ENCODE measurements at places on chromosomes 5 and 9. TPM values are rescaled to one million over a fixed set of nuclear protein-coding genes. Genes with fewer than 3 reads are reported as not detected.

DNA sequence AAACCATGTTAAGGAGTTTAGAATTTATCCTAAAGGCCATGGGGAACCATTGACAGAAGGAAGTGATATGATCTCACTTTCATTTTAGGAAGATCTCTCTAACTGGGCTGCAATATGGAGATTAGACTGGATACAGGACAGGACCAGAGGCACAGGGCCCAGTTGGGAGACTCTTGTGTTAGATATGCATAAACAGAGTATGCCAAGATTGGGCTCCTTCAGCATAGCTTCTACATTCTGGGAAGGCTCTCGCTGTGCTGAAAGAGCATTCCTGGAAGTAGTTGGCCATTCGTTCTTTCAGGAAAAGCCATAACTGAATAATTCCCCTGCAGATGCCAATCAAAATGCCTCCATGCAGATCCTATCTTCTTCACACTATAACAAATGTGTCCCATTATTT is 204.5 kb downstream of the CWC27 start:
- ATAC-seq = no peak

- no peak for ATAC-seq
Measured at GRCh38 chr9:119280740-119281485, 88.3 kb downstream of the BRINP1 start.

- no peak for ATAC-seq
Measured at GRCh38 chr5:174599992-174600391, 124.4 kb upstream of the MSX2 start.

Gene DUSP1
- total RNA-seq = 24.6 TPM

Gene SYNPO
- total RNA-seq = 0.37 TPM

DNA sequence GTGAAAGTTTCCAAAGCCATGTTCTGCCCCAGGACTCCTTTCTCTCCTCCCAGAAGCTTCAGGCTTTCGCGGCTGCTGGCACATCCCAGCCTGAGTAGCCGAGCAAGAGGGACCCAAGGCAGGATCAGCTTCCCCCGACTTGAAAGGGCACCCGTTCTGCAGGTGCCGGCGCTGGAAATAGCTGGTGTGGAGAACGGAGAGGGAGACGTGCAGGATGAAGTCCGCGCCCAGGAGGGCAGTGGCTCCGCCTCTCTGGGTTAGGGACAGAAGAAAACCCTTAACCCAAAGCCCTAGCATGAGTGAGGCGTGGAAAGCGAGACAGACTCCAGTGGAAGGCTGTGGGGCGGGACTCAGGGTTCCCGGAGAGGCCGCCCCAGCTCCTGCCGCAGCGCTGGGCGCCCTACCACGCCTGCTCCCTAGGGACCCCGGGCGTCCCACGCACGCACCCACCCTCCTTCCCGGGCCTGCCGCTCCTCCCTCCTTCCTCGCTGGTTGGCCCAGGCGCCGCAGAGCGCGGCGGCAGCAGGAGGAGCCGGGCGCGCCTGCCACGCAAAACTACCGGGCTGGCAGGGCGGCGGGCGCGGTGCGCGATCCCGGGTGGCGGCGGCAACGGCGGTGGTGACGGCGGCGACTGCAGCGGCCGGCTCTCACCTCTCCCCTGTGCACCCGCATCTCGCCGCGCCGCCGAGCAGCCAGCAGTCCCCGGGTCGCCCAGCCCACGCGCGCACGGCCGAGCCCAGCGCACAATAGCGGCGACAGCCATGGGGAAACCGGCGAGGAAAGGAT is at the start of gene SLC1A1:
SLC1A1 (plus strand) TSS at position 550 of the 786 bp plus-strand sequence; CDS start at position 762, 212 bp downstream.
- ATAC-seq = peak; percentile 45

Gene RBM22
- 60.3 TPM for total RNA-seq

Gene PRR16
- total RNA-seq = not detected

Gene CDH12
- total RNA-seq = not detected

Gene SEMA5A
- total RNA-seq = not detected

Gene C9orf50
- not detected for total RNA-seq

DNA sequence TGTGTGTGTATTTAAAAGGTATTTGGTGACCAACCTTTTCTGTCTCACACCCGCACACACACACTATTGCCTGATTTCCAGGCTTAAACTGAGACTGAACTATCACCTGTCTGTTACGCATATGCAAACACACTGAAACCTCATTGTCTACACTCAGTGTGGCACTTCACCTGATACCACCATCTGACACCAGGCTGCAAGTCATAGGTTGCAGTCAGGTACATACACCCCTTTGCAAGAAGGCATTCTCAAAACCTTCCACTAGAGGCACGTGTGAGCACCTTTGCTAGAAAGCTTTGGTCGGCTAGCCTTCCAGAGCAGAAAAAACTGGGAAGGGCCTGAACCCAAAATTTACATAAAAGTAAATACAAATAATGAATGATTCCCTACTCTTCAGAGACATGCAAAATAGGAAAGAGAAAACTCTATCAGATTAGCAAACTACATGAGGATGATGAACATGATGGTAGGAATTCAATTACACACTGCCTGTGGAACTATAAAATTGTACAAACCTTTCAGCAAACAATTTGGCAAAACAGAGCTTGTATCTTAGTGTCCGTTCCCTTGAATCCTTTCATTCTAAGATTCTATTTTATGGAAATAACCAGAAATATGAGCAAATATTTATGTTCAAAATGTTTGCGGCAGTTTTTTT is 5.9 kb upstream of the FOXD1 start:
- ATAC-seq = peak; percentile 70

DNA sequence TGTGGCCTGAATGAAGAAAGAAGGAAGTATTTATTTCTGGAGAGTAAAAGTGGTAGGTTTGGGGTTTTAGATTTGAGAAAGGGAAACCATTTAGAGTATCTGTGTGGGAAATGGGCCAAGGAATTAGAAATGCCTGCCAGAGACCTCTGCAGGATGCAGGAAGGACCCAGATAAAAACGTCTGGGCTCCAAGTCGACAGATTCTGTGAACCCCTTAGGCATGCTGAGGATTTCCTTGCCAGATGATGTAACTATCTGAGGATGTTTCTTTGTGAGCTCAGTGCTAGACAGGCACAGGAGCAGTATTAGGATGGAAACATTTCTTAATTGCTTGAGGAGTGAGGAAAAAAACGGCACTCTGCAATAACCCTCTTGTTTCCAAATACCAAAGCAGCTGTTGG is 251.8 kb upstream of the DMRT1 start:
- ATAC-seq = no peak

Gene BASP1
- 1.3 TPM for total RNA-seq

GRCh38 chr5:38997591-38997990 is 76.6 kb downstream of the RICTOR start:
- no peak for ATAC-seq

Gene GARIN3
- total RNA-seq = 0.09 TPM

GRCh38 chr5:116885825-116886224 is 311.2 kb upstream of the SEMA6A start:
- no peak for ATAC-seq

Gene ITGA1
- 3.1 TPM for total RNA-seq

- no peak for ATAC-seq
Measured at GRCh38 chr5:135393229-135393628, 5.8 kb downstream of the MACROH2A1 start.

- ATAC-seq = no peak
Measured at GRCh38 chr9:118321788-118322187, 617.6 kb downstream of the TLR4 start.

Gene SUSD1
- 6.3 TPM for total RNA-seq

- no peak for ATAC-seq
Measured at GRCh38 chr5:133295520-133295919, 243.7 kb downstream of the HSPA4 start.

DNA sequence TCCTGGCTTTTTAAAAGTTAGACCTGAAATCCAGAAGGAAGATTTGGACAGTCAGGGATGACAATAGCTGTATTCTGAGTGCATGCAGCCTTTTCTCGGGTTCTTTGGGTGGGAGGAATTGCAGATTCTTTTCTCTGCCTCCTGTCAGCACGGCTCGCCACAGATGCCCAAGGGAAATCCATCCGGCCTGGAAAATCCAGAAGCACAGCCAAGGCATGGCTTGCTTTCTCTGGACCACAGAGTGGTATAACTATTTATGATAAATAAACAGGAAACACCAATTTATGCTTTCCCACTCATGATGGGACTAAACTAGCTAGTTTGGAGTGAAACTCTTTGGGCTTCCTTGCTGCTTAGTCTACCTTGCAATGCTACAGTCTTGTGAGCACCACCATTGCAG is 59.1 kb downstream of the C9orf152 start:
- ATAC-seq = no peak

DNA sequence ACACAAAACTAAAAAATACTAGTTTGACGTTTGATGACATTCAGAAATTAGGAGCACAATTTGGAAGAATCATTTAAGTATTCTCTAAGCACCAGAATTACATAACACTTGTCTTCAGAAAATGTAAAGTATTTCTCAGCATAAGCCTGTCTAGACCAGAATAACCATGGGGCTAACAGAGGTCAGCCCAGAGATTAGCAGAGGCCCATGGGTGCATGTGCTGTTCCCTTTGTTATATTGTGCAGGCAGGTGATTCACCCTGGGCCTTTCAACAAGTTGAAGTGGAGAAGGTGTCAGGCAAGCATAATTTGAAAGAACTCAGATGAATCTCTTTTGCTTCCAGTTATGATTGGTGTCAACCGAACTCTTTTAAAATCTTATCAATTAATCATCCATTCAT is 227.9 kb downstream of the LURAP1L start:
- ATAC-seq = no peak

Data from activated T-helper 17 cell treated with anti-CD3 and anti-CD28 coated beads, Interleukin-2, amount 50 U/mL, for 72 hours (primary cell).